Mesothelial cell of epicardium (in vitro differentiated cells): ENCODE measurements at places on chromosomes 3 and 15.

DNA sequence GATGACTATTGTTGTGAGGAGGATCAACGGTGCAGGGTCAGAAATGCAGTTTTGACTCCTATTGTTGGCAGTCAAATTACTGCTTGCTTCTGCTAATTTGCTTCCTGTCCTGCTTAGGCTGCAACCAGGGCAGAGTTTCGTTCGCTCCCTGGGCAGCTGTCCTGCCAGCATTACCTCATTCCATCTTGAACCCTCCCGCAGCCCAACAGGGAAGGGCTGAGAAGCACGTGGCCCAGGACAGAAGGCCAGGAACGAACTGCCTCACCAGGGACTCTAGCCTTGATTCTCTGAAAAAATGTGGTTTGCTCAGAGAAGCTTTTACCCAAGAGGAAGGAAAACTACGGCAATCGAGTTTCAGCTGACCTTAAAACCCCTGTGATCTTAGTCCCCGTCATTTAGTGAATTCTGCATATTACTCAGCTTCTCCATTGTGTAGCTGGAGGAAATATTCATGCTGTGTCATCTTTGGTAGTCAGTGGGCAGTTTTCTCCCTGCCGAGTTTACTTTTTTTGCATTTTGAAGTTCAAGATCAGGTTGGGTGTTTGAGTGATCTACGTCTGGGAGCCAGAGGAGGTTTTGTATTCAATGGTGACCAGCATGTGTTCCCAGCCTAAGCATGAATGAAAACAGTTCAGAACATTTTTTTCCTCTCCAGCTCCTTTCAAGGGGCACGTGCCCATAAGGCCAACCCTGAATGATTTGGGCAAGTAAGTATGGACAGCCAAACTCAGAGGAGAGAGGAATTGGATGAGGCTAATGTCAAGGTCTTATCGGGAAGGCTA is 23.0 kb downstream of the TLNRD1 start:
- no peak for DNase-seq

DNA sequence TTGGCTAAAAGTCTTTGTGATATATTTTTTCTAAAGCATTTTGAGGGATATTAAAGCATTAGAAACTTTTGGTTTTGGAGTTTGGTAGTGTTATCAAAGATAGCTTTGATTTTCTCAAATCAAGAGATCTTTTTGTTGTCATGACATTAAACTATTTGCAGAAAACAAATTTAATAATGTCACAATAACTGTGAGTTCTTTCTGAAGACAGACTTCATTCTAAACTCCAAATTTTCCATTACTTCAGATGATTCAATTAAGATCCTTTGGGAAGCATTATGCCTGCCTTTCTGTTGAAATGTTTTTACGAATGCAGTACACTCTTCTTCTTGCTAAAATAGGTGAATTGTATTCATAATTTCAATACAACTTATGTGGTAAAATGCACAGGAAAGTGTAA is 145.4 kb downstream of the ALCAM start:
- no peak for DNase-seq

GRCh38 chr3:194577986-194578905 is 55.0 kb downstream of the TMEM44 start:
- DNase-seq: no peak

GRCh38 chr3:156397534-156397933 is 157.4 kb downstream of the SSR3 start:
- no peak for DNase-seq

- no peak for DNase-seq
These were observed 28.1 kb downstream of the CCNL1 start for GRCh38 chr3:157131861-157132260.

DNA sequence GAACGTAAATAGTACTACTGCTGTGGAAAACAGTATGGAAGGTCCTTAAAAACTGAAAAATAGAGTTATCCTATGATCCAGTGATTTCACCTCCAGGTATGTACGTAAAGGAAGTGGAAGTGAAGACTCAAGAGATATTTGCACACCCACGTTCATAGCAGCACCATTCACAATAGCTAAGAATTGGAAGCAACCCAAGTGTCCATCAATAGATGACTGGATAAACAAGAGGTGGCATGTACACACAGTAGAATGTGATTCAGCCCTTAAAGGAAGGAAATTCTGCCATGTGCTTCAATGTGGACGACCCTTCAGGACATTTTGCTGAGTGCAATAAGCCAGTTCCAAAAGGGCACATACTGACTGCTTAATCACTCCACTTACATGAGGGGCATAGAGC is 188.3 kb downstream of the APBA2 start:
- no peak for DNase-seq

- no peak for DNase-seq
These were observed 109.9 kb downstream of the PDCD6IP start for GRCh38 chr3:33908250-33908851.

DNA sequence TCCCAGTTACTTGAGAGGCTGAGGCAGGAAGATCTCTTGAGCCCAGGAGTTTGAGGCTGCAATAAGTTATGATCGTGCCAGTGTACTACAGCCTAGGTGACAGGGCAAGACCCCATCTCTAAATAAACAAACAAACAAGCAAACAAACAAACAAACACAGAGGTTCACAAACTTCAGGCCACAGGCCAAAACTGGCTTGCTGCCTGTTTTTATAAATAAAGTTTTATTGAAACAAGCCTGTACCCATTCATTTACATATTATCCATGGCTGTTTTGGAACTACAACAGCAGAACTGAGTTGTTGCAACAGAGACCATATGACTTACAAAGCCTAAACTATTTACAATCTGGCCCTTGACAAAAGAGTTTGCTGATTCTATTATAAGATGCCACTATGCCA is 6.5 kb downstream of the DYNC1LI1 start:
- no peak for DNase-seq

- no peak for DNase-seq
These were observed 82.4 kb downstream of the RTP4 start for GRCh38 chr3:187450431-187451190.

- DNase-seq: no peak
These were observed 4.9 kb upstream of the MYZAP start for GRCh38 chr15:57586661-57587424.

- DNase-seq: peak; percentile 71
These were observed 692 bp downstream of the STT3B start for GRCh38 chr3:31533169-31534064.

- no peak for DNase-seq
These were observed 14.1 kb downstream of the GABRG3 start for GRCh38 chr15:26985050-26985449.

- no peak for DNase-seq
These were observed 231.4 kb downstream of the CDIN1 start for GRCh38 chr15:36810656-36811449.

- no peak for DNase-seq
These were observed 593.2 kb upstream of the DPPA4 start for GRCh38 chr3:109930582-109930981.

DNA sequence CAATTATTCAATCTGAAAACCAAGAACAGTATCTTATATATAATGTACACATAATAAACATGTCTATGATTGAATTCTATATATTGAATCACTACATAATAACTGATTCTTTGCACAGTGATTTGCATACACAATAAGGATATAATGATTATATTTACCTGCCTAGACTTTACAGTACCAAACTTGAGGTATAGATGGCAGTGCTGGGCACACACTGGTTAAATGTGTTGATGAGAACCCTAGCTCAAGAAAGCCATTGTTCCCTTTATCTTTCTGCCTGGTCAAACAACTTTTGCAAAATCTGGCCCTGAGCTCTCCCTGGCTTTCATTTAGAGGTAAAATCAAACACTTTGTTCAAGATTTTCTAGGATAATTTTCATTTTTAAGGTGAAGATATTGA is 697.7 kb downstream of the TUSC7 start:
- no peak for DNase-seq

GRCh38 chr3:12352253-12352652 is 63.4 kb downstream of the PPARG start:
- no peak for DNase-seq

DNA sequence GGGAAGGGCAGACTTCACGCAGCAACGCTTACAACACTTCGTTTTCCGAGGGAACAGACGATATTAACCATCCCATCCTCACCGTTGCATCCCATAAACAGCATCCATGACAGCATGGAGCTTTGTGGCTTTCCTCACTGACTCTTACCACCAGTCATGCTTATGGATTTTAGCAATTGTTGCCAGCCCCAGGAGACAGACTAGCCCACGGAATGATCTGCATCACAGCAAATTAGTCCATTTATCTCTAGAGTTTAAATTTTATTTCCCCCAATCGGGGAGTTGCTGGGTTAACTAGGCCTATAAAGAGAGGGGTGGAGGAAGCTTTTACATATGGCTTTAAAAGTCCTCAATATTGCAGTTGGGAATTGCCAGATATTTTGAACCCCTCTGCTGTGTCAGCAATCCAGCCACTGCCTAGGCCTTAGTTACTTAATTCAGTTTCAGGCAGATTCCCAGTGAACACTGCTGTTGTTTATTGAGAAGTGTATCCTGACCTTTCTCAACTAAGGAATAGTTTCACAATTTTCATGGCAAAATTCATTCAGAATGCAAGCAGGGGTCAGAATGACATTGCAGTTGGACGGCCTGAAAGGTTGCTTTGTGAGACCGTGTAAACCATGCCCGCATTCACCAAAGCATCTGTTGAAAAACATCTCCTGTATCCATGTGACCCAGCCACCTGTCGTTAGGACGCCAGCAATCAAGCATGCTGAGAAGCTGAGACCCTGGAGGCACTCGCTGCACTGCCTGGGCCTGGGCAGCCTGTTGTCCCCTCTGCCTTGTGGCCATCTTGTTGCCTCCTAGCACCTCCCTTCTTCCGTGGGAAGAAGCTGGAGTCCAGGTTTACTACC is 397.4 kb upstream of the TPM1 start:
- DNase-seq: no peak

DNA sequence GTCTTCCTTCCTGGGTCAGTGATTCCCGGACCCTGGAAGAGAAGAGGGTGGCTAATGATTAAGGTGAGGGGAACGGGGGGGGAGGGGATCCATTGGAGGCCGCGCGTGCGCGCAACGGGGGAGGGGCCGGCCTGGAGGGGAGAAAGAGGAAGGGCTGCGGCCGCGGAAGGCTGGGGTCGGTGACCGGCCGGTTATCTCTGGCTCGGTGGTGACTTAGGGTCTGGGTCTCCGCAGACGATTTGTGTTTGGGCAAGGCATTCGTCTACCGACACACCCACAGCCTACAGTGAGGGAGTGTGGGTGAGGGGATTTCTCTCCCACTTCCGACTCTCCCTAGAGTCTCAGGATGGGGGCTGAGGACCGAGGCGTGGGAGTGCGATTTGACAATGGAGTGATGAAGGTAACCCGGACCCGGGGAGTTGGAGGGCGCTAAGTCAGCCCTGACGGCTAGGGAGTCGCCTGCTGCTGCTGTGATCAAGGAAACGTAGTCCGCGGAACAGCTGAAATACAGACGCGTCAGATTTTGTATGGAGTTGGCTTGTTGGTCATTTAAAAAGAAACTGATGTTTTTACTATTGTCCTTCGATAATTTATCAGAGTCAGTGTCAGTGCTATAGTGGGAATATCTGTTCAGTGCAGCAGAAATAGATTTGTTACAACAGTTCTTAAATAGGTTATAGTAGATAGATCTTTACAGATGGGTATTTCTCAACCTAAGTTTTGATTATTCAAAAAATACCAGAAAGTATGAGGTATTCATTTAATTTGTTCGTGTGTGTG is 733 bp downstream of the RNF111 start:
- DNase-seq: peak; percentile 57

DNA sequence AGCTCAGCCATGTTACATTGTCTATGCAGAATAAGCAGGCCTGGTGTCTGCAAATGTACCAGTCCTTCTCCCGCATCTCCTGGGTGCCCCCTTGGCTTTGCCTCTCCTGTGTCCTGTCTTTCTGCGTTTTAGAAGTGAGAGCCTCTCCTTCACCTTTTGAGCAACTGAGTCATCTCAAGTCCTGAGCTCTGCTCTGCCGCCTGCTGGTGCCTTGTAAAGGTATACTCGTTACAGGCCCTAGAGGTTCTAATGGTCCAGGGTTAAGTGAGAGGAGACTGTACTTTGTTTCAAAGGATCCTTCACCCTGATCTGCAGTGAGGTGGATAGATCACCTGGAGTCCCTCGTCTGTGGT is 12.6 kb downstream of the GHRL start:
- no peak for DNase-seq

DNA sequence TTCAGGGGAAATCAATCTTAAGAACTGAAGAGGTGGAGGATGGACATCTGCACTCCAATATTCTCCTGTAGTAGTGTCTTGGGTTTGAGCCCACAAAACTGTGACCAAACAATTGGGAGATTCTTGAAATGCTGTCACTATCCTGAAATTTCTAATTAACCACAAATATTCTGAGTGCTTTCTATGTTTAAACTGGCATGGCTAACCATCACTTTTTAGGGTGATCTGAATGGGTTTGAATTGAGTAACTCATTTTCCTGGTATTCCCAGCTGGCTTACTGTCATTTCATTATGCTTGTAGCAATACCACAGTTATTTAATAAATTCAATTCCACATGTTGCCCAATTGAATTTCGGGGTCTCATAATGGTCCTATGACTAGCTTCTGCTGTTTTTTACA is 216.9 kb upstream of the DCBLD2 start:
- no peak for DNase-seq

- no peak for DNase-seq
These were observed 422.2 kb downstream of the TBC1D5 start for GRCh38 chr3:17320266-17320665.

- no peak for DNase-seq
These were observed 18.9 kb upstream of the CMTM8 start for GRCh38 chr3:32219537-32219936.

- no peak for DNase-seq
These were observed 20.5 kb downstream of the LARP6 start for GRCh38 chr15:70833422-70833821.

- DNase-seq: no peak
These were observed 14.0 kb downstream of the FAM227B start for GRCh38 chr15:49606594-49606993.

GRCh38 chr3:46383951-46384330 is 13.2 kb downstream of the CCR5 start:
- no peak for DNase-seq

- DNase-seq: no peak
These were observed 13.8 kb downstream of the ITIH4 start for GRCh38 chr3:52816654-52817053.

- no peak for DNase-seq
These were observed 14.1 kb downstream of the OTOL1 start for GRCh38 chr3:161510510-161511260.

DNA sequence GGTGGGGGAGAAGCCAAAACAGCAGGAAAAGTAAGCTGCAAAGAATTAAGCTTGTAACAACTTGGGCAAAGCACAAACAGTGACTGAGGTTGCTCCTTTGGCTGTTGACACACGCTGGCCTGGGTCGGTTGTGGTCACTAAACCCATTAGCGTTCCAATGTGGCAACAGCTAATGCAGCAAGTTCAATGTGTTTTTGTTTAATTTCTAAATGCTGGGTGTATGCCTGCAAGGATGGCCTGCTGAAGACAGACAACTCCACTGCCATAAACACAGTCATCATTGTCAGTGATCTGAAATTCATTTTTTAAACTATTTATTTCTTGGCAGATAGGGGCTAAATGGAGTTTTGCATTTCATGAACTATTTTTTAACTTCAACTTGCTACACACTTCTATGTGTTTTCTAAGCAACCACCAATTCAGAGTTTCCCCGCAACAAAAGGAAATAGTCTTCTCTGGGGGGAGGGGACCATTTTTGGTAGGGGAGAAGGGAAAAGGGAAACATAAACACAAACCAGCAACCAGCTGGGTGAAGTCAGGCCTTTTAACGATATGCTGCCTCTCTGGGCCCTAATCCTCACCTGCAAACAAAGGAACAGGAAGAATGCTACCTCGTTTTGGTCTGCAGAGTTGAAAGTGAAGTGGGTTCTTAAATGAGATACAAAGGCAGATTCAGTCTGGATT is 34.8 kb upstream of the WNT5A start:
- no peak for DNase-seq

- DNase-seq: no peak
These were observed 52.3 kb upstream of the BNIP2 start for GRCh38 chr15:59741274-59741906.
